Left renal cortex interstitium (tissue), 4 donors: ENCODE measurements at places on chromosomes 13 and 19.
A peak's percentile ranks its signal among the peaks of the same experiment; 100 is the strongest.

GRCh38 chr13:75153386-75153785 is 328.6 kb downstream of the TBC1D4 start:
- DNase-seq: no peak

DNA sequence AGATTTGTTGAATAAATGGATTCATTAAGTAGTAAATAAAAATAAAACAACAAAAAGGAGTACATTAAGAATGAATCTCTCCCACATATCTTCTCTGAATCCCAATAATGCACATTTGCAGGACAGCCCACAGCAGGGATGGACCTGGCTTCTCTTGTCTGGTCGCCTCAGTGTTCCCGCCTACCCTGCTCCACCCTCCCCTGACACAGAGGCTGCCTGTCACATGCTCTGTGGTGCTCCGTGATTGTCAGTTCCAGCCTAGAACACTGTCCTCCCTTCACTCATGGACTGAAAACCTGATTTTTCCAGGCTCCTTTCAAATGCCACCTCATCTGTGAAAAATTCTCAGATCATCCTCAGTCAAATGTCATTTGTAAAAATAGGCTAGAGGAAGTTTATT is 94.5 kb upstream of the GPR12 start:
- no peak for DNase-seq

- DNase-seq: no peak
These were observed 46.8 kb downstream of the OXGR1 start for GRCh38 chr13:96947343-96947910.

- DNase-seq: no peak
These were observed 41.6 kb upstream of the ZNF681 start for GRCh38 chr19:23800271-23800670.

DNA sequence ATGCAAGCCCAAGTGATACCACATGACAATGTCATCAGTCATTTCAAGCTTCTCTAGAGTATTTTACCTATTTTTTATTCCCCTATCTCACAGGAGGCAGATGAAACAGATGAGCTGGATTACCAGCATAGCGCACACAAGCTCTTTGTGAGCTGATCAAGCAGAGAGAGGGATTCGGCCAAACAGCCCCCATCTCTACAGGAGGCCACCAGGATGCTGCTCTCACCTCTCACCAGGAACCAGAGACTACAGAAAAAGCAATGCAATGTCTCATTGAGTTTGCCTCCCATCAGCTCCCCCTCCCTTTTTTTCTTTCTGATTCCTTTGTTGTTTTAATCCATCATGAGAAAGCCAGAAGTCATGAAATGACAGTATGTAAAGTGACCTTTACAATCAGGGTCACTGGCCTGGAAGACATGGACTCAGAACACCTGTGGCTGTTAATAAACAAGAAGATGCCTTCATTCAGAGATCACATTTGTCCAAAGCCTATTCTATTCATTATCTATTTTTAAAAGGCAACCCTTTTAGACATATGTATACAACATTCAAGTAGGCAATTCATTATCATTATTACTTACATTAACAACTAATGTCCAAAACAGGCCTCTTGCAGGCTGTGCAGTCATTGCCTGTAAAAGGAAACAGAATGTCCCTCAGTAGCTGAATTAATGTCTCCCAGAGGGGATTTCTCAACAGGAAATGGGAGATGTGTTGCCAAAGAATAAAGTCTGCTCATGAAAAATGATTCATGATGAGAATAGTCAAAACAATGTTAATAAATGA is 656.6 kb downstream of the TBC1D4 start:
- peak; percentile 11 for DNase-seq

DNA sequence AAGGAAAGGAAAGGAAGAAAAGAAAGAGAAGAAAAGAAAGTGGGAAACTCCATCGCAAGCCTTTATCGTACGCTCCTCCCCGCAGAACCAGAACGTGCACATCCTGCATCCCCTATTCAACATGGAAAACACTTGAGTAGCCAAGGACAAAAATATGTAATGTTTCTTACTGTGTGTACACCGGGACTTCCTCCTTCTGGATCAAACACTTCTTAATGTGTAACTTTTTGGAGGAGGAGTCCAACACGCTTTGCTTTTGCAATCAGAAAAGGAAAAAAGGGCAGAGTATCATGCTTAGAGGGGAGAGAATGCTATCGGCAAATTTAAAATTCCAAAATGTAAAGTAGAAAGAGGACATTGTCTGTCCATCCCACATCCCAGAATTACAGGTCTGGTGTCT is 7.8 kb upstream of the SHFL start:
- no peak for DNase-seq

DNA sequence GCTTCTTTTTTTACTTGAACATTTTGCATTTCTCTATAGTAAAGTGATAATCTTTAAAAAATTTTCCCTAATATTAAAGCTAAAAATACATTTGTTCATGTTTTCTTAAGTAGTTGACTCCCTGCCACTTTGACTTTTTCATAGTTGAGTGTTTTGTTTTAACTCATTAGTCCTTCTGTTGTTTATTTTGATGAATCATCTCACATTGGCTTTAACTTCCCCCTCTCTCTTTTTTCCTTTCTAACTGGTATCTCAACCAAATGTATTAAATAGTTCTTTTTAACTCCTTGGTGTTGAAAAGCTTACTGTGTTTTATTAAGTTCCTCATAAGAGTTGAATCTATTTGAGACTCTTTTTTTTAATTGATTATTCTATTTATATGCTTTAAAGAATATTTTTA is 2.8 kb downstream of the TNFSF13B start:
- DNase-seq: no peak

GRCh38 chr13:31119526-31119925 is 42.2 kb downstream of the HSPH1 start:
- DNase-seq: no peak

- DNase-seq: no peak
These were observed 77.7 kb downstream of the COL4A1 start for GRCh38 chr13:110228936-110229904.

GRCh38 chr19:8004001-8004400 is 1.4 kb downstream of the ELAVL1 start:
- DNase-seq: no peak

- DNase-seq: no peak
These were observed 42.2 kb downstream of the IFT88 start for GRCh38 chr13:20609145-20609544.

- DNase-seq: no peak
These were observed 14.4 kb upstream of the GIPR start for GRCh38 chr19:45653634-45654033.

- DNase-seq: no peak
These were observed 232.1 kb downstream of the DIAPH3 start for GRCh38 chr13:59931621-59932020.

GRCh38 chr13:110397436-110398115 is 90.5 kb downstream of the COL4A2 start:
- DNase-seq: no peak

DNA sequence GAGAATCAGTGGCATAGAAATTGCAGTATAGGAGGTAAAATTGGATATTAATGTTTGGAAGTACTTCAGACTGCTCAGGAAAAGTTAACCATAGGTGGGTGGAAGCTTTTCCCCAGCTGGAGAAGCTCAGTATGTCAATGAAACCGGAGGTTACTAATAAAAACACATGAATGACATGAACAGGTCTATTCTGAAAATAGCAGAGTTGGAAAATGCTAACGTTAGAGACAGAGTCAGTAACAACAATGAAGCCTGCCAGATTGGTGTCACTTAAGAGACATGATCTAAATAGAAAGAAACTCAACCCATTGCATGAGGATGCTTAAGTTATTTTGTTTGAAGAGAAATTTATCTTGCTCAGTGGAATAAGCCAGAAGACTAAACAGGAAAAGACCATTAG is 364.5 kb downstream of the DNAJC15 start:
- no peak for DNase-seq
